ENCODE measurements at places on chromosomes 1 and 21. TPM values are rescaled to one million over a fixed set of nuclear protein-coding genes. Genes with fewer than 3 reads are reported as not detected.
A peak's percentile ranks its signal among the peaks of the same experiment; 100 is the strongest.

Gene F13B
- total RNA-seq: not detected

Gene FGR
- not detected for total RNA-seq

- no peaks in the 10 kb centered on the region for H3K36me3 ChIP-seq
- H3K27ac ChIP-seq: no peak overlapping the region
- H3K27me3 ChIP-seq: peaks cover 7% of the 10 kb centered on the region
- no peaks in the 10 kb centered on the region for H3K4me1 ChIP-seq
Observed at GRCh38 chr1:86305731-86306130, 90.4 kb downstream of the ODF2L start.

DNA sequence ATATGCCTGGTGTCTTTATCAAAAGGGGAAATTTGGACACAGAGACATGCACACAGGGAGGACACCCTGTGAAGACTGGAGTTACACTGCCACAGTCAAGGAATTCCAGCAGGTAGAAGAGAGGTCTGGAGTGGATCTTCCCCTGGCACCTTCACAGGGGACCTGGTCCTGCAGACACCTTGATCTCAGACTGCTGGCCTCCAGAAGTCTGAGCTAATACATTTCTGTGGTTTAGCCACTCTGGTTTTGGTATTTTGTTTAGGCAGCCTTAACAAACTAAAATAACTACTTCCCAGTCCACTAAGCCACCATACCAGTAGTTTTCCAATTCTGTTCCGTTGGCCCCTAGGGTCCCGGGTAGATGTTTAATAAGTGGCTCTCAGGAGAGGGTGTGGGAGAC lies 164.7 kb downstream of the SETD4 start:
- DNase-seq: no peak
- no peak overlapping the region for H3K27ac ChIP-seq
- H3K36me3 ChIP-seq: no peaks in the 10 kb centered on the region
- no peak overlapping the region for H3K4me3 ChIP-seq

Gene CRNN
- total RNA-seq: not detected

Gene TCEA3
- 6.2 TPM for total RNA-seq

Gene ACKR1
- total RNA-seq: not detected

Gene RIPPLY3
- not detected for total RNA-seq

DNA sequence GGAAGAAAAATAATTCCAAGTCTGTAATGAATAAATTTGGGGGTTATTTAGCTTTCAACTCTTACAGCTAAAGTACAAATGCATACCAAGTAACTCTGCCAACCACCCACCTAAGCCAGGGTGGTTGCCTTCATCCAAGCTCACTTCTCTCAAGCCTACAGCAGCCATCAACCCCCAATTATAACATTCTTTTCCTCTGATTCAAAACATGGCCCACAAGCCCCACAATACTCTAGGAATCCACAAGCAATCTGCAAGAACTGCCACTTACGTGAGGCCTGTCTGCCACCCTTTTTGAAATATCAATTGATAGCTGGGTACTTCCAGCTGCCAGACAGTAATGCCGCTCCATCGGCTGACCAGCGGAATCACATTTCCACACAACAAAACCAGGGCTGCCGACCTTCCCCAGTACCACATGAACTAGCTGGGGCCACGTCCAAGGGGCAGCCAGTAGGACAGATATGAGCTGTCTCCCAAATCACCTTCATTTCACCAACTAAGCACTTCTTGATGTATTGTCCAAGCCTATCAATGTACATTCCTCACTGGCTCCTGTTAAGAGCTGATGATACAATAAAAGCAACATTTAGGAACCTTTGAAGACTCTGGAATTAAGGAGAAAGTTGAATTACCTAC lies 3.2 kb downstream of the LBR start:
- peak; percentile 55 for DNase-seq
- peak overlapping the region; percentile 85 for H3K27ac ChIP-seq
- peaks cover 4% of the 10 kb centered on the region for H3K36me3 ChIP-seq
- peak overlapping the region; percentile 90 for H3K4me3 ChIP-seq
- peaks cover 60% of the 10 kb centered on the region for H3K4me1 ChIP-seq
